Stimulated activated CD8-positive, alpha-beta memory T cell treated with anti-CD3 and anti-CD28 coated beads, Interleukin-15, amount 100 ng/mL, for 1 hour (primary cell): ENCODE measurements at places on chromosomes 2 and 18.

GRCh38 chr18:37669991-37670534 is 104.5 kb upstream of the CELF4 start:
- no peak for DNase-seq

GRCh38 chr2:101190747-101191516 is 39.8 kb upstream of the TBC1D8 start:
- DNase-seq: no peak

DNA sequence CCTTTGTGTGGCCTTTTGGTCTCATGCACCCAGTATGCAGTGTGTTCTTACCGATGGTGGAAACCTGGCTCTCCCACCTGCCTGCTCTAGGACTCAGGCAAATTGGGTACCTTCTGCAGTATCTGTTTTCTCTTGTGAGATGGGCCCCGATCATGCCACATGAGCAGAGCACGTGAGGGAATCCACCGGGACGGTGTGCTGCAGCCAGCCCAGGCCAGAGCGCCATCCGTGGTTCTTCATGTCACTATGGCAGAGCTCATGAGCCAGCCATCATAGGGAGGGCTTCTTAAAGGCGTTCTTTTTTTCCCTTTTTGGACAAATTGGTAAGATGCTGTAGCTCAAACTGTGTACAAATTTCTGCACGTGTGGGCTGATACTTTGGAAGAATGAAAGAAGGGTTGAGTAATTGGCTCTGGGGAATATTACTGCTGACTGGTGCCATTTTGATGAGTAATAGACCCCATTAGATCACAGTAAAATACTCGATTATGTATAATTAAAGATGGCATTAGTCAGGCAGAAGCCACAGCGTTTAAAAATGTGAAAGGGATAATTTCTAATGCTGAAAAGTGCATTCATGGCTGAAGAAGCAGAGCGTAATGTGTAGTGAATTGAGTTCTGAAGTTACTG is 19.2 kb downstream of the SH3RF3 start:
- DNase-seq: no peak

DNA sequence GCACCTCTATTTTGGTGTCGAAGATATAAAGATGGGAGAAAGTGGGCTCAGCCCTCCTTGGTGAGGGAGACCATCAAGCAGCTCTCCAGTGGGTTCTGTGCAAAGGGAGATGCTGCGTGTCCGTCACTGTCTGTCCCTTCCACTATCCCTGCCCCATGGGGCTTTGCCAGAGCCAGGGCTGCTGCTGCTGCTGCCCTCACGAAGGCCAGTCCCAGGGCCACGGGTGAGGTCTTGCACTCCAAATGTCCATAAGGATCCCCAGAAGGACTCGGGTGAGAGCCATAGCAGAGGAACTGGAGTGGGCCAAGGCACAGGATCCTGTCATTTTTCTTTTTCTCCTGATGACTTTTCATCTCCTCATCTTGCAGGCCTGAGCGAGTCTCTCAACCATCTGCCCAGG is 3.7 kb upstream of the DIPK1C start:
- DNase-seq: no peak

DNA sequence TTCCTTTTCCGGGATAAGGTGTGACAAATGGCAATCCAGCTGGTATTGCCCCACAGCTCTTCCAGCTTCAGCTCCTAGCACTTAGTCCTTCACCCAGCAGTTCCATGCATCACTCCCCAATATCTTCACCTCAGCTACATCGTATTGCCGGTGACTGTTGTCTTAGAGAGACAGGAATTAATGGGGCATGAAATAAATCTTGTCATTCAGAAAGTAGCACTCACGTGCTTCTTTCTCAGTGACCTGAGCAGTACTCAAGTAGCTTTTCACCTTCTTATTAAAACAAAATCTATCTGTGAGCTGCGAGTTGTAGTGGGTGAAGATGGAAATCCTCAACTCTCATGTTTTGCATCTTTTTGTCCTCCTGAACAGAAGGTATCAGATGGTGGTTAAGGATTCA is 72.8 kb downstream of the PTH2R start:
- no peak for DNase-seq

- no peak for DNase-seq
These were observed 87.4 kb downstream of the EML4 start for GRCh38 chr2:42256505-42256904.

- DNase-seq: no peak
These were observed 117.6 kb downstream of the ZNF407 start for GRCh38 chr18:74715306-74715705.

- no peak for DNase-seq
These were observed 13.2 kb upstream of the OR6B3 start for GRCh38 chr2:240066489-240066888.

DNA sequence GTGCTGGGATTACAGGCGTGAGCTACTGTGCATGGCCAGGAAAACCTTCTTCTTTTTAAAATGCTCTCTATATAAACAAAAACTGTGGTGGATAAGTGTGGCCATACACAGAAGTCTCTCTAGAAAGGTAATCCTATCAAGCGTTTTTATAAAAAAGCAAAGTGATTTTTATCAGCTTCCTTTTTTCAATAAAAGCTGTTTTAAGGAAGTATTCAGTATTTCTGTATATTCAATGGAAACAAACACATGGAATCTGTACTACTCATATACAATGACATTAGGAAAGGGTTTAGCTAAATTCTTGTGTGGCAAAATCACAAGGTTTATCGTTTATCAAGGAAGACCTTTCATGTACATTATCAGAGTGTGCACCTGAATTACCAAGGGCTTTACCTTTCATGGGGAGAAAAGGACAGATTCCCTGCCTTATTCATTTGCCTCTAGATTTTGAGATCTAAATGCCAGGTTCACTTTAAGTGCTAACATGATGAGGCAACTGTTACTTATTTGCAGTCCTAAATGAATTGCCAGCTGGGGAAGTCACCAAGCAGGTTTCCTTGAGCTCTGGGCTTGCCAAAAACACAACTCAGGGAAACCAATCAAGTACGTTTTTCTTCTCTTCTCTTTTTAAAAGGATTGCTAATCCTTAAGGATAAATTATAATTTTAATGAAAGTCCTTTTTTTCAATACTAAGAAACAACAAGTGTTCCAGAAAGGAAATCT is 70.8 kb downstream of the RTN4 start:
- DNase-seq: no peak

- DNase-seq: no peak
These were observed 141.7 kb upstream of the GPC1 start for GRCh38 chr2:240293557-240294461.

DNA sequence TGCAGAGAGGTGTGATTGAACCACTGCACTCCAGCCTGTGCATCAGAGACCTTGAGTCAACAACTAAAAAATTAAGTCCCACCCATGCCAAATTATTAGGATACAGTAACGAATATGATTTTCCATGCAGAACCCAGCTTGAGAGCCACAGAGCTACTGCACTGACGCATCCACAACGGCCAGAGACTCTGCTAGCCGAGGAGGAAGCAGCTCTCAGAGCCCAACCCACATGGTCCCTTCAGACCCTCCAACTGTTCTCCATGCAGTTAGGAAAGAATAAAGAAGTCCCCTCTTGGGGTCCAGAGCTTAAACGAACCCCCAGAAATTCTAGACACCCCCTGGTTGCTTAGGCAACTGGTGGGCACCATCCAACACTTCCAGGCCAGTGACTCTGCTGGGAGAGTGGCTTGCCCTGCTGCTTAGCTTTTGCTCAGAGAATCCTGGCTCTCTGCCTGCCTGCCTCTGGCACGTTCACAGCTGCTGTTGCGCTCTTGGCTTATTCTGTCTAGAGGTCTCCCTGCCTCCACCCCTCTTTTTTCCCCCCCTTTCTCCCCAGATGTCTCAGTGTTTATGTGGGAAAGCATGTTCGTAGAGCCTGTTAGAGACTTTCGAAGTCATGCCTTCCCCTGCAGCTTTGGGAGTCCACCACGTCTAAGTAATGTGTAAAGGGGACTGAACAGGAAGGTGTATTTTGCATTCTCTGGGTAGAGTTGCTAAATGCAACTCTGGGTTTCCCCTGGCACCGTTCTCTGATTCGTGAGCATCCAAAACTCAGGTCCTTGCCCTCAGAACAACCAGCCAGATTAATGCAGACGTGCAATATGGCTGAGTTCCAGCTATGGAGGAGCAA is 26.0 kb upstream of the SP3 start:
- DNase-seq: no peak

DNA sequence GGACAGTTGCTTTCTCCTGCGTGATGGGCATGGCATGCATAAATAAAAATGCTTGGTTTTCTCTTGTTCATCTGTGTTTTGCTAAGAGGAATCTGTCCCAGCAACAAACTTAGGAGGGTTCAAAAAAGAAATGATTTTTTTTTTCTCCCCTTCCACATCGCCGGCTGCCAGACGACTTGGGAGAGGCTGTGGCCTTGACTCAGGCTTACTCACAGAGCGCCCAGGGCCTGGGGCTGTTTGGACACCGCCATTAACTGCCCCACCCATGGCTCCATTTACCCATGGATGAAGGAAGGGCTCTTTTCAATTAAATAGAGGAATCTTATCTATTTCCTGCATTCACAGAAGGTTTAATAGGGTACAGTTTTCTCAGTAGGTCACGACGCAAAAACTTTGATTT is 22.3 kb upstream of the SERPINB5 start:
- no peak for DNase-seq

GRCh38 chr2:134818321-134818720 is 20.1 kb upstream of the ACMSD start:
- DNase-seq: no peak

DNA sequence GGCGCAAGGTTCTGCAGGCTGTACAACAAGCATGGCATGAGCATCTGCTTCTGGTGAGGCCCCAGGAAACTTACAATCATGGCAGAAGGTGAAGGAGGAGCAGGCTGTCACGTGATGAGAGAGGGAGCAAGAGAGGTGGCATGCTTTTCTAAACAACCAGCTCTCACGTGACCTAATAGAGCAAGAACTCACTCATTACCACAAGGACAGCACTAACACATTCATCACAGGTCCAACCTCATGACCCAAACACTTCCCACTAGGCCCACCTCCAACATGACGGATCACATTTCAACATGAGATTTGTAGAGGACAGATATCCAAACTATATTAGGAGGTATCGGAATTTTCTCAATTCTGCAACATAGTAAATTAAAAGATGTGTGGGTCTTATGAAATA is 108.8 kb upstream of the DLX2 start:
- no peak for DNase-seq

GRCh38 chr2:100002059-100002458 is 140.3 kb downstream of the AFF3 start:
- DNase-seq: no peak

DNA sequence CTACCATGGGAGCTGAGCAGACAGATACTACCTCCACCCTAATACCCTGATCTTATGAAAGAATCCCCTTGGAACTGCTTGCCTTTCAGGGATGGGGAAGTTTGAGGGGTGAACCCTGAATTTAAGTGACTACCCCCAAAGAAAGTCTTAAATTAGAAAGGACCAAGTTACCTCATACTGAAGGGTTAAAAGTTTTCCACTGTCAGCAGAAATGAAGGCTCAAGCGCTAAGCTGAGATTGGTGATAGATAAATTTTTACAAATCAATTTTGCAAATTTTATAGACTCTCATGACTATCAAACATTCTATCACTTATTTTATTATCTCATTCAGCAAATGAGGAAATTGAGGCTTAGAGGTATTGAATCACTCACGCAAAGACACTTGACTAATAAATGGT is 233.2 kb upstream of the THSD7B start:
- no peak for DNase-seq

GRCh38 chr2:226956659-226957058 is 120.8 kb downstream of the RHBDD1 start:
- DNase-seq: no peak

DNA sequence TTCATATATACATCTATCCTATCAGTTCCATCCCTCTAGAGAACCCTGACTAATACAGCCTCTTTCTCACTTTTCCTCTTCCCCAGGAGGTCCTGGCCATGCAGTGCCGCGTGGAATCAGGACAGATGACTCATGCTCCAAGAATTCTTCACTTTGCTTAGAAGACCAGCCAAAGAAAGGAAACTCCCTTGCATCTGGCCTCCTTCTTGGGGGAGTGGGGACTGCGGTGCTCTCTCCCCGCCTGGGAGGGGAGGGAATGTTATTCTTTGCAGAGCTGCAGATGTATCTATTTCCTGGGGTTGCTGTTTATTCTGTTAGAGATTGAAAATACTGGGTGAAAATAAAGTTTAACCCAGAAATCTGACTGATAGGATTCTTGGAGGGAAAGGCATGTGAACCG is 111.5 kb upstream of the SH3BP4 start:
- DNase-seq: no peak

GRCh38 chr2:227462462-227462951 is 9.4 kb upstream of the AGFG1 start:
- no peak for DNase-seq
